ENCODE measurements at places on chromosomes 7 and 10.

- no peak for DNase-seq
Measured at GRCh38 chr7:51220226-51220625, 96.4 kb downstream of the COBL start.

DNA sequence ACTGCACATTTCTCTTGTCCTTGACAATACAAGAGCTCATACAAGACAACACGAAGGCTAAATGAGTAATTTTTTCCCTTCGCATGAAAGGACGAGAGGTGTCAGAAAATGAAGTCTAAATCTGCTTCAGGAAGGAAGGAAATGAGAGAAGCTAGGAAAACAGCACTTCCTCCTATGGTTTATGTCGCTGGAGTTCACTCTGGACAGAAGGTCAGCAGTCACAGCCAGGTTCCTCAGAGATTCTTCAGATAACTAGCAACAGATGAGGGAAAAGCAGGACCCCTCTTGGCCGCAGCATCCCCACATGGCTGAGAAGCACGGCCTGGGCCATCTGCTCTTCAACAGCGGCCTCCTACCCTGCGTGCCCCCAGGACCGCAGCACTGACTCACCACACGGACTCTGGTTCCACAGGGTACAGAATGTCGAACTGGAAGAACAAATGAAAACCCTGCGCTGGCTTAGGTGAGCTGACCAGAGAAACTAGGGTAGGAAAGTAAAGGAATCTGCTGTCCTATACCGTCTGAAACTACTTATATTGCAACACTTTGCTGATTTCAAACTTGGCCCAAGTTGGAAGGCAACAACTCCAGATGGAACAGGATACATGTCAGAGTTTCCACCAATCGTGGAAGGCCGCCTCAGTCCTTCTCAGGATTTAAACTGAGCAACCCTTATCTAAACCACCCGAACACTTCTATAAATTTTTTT lies 26.3 kb downstream of the DNMBP start:
- DNase-seq, result peak; percentile 84

DNA sequence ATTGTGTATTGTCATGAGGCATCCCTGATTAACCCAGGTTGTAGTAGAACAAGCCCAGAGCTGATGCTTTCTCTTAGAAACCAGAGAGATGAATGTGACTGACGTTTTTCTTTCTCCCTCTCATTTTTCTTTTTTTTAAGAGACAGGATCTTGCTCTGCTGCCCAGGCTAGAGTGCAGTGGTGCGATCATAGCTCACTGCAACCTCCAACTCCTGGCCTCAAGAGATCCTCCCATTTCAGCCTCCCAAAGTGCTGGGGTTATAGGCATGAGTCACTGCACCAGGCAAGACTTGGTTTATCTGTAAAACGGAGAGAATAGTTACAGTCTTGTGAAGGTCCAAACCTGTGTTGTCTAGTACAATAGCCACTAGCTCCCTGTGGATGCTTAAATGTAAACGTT lies 5.4 kb downstream of the LMTK2 start:
- DNase-seq, result no peak

GRCh38 chr7:22173685-22174573 lies 183.0 kb downstream of the RAPGEF5 start:
- DNase-seq, result no peak

DNA sequence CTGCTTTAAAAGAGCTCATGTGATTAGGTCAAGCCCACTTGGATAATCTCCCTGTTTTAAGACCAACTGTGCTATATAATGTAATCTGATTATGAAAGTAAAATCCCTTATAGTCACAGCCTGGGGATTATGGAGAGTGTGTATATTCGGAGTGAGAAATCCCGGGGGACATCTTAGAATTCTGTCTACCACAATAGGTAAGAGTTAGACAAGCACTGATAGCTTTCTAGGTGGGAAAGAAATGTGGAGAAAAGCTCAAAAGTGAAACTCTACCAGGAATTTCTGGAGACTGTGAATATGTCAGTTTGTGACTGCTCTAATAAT lies 2.9 kb upstream of the VCL start:
- no peak for DNase-seq

DNA sequence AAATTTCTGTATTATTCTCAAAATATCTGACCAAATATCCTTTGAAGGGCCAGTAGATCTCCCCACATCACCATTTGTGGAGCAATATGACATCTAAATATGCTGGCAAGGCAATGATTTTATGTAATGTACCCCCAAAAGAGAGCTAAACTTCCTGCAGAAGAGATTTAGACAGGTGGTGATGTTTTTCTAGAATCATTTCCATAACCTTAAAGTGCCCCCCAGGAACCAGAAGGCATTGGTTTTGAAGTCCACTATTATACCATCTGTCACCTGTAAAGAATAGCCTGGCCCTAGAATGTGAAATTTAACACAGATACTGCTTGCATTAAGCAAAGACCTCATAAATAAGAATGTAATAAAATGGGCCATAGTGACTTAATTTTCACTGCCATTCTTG lies 77.9 kb upstream of the ABLIM1 start:
- no peak for DNase-seq

DNA sequence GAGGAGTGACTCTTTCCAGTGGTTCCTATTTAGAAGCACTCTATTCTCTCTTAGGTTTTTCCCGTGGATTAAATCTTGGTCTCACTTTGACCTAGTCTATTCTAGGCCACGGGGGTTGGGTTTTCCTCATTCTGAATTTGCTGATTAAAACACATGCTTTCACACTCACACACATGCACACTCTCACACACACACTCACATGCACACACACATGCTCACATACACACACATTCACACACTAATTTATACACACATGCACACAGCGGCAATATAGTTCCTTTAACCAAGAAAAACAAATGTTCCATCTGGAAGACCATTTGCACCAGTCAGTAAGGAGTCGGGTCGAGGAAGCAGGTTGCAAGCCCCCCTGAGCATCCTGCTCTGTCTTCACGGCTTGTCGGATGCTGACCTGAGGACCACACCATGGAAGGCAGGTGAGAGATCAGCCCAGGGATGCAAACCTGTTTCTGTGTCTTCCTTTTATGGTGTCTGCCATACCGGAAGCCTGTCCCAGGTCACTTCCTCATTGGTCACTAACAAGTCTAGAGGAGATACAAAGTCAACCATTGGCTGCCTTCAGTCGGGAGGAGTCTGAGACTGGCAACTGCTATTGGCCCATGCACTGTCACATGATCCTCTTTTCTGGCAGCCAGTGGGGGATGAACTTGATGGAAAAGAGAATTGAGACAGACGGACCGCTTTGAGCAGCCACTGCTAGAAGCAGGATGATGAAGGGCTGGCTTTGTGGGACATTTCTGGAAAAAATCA lies 330.8 kb downstream of the FGFR2 start:
- DNase-seq, result no peak

GRCh38 chr7:44398511-44398911 lies 73.1 kb upstream of the CAMK2B start:
- DNase-seq, result no peak

DNA sequence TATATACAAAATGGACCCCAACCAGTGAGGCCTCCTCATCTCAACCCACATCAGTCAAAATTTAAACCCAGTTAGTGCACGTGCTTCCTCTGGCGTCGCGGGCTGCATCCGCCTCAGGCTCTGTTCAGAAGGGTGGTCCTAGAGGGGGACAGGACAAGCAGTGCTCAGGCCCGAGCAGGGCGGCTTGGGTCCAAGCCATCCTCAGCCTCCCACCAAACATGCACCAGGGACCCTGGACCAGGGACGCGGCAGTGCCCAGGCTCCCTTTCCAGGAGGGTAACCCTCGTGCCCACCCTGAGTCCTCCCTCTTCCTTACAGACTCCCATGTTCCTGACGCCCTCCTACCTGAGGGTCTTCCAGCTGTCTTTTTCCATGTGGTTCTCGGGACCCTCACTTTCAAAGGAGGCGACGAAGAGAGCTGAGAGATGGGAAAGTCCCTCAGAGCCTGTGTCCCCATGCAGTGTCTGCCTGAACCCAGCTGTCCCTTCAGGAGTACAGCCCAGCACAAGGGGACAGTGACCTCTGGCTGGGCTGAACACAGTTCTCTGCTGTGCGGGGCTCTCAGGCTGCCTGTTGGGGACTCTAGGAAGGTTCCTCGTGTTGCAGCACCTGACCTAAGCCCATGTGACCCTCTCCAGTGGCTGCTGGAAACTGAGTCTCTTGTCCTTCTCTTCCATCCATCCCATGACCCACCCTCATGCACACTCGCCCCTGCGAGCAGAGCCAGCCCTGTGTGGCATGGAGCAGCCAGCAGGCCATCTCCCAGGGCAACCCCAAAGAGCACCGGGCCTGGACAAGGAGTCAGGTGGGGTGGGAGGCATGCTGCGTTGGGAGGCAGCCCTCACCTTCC lies 58.1 kb downstream of the CSGALNACT2 start:
- DNase-seq, result no peak

- DNase-seq, result no peak
Measured at GRCh38 chr7:27665531-27665930, 2.8 kb upstream of the HIBADH start.

DNA sequence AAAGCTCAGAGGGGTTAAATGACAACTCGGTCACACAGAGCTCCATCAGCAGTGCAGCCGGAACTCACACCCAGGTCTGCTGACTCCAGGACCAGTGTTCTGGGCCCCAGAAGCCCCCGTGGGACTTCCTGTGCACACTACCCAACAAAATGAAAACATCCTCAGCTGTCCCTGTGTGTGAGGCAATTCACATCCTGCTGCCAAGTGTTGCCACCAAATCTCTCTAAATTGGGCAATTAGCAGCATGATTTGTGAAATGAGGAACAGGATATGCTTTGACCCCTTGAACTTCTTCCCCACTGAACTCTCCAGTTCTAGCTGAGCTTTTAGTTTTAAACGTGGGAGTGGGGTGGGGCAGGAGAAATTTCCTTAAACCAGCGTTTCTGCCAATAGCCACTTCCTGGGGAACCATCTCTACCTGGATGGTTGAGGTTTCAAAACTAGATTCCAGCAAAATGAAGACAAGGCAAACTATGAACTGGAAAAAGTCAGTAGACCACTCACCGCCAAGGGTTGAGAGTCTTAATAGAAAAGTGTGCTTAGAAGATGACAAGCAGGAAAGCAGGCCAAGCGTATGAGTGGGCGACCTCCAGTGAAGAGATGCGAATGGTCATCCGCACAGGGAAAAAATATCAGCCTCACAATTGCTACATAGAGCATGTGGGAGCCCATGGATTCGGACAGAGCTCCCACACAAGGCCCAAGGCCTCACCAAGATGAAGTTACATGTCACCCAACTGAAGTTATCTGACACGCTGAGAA lies 51.9 kb upstream of the CHST15 start:
- no peak for DNase-seq

DNA sequence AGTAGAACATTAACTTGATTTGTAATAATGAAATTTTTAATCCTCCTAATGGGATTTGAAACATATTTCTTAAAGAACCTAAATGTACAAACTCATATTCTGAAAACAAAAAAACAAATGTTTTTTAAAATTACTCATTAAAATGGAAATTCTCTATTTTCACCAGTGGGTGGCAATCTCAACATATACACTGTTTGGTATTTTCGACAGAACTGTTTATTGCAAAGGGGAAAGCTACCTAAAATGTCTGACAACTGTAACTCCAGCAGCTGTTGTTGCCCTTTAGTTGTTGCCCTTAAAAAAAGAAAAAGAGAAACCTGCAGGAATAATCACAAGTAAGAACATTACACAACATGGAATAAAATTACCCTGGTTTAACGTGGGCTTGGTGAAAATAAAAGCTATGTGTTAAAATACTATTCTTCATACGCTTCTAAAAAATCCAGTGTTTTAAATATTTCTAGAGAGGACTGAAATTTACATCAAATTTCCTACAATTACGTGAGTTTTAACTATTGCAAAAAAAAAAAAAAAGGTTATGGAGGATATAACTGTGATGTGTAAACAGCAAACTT lies 54.5 kb downstream of the COL1A2 start:
- DNase-seq, result no peak

DNA sequence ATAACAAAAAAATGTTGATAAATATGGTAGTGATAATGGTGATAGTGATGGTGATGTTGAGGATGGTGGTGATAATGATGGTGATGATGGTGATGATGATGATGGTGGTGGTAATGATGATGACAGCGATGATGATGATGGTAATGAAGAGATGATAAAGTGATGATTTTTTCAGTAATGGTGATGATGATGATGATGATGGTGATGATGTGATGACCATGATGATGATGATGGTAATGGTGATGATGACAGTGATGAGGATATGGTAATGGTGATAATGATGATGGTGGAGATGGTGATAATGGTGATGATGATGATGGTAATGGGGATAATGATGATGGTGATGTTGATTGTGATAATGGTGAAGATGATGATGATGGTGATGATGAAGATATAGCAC lies 321.6 kb downstream of the TNS3 start:
- no peak for DNase-seq

DNA sequence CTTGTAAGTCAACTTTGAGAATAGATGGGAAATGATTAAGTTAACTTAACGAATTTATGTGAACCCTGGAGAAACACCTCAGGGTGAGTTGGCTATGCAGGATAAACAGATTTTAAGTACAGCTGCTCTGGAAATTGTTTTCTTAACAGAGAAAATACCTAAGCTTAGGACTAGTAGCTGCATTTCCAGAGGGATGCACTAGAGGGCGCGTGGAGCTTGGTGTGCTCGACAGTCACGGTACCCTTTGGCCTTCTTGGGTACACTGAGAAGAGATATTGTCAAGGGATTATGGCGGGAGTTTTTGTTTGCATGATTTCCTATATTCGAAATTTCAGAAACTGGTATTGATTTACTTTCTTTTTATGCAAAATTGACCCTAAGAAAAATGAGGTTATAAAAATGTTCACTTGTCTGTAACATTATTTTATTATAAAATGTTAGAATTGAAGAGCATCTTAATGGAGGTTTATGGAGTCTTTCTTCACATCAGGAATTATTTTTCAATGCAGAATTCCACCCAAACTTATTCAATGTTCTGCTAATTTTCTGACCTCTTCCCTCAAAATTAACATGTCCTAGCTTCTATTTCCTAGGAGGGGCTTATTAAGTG lies 58.4 kb upstream of the MYO3A start:
- DNase-seq, result peak; percentile 36

- peak; percentile 74 for DNase-seq
Measured at GRCh38 chr10:28291881-28292297, 11.0 kb downstream of the MPP7 start.

DNA sequence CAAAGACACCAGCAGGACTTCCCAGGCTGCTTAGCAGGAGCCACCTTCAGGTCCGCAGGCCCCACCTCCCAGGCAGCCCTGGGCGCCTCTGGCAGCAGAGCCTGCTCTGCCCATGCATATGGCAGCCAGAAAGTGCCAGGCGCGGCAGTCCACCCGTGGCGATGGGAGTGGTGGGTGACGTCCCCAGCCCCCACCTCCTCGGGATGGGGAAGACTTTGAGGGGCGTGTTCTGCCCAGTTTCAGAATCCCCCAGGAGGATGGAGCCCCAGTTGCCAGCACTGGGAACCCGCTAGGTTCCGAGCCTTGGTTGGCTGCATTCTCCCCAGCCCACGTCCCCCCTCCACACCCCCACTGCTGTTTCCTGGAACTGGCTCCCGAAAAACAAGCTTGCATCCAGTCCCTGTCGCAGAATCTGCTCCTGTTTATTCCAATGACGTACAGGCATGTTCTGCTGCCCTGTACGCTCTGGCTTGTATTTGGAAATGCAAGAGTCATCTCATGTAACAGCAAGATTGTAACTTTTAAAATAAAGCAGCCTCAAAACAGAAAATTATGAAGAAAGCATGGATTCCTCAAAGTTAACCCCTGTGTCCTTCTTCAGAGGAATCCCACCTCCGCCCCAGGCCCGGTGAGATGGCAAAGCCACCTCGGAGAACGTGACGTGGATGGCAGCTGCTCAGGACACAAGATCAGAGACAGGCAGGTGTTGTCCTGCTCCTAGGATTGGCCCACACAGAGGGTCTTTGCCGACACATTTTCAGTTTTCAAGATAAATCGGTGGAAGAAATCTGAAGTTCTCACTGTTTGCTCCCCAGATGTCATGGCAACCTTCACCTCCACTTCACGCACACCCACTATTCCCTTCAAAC lies 87.8 kb upstream of the PPP2R2D start:
- no peak for DNase-seq
